ENCODE measurements at places on chromosomes 7 and 10.

- DNase-seq: peak; percentile 75
These were observed 1.6 kb downstream of the COMTD1 start for GRCh38 chr10:75234017-75234682.

GRCh38 chr10:96271016-96271815 lies at the start of gene BLNK:
BLNK (minus strand) TSS chr10:96271569; CDS start chr10:96271398, 171 bp downstream.
- no peak for DNase-seq

GRCh38 chr10:34229917-34230316 lies 585.2 kb downstream of the PARD3 start:
- no peak for DNase-seq

DNA sequence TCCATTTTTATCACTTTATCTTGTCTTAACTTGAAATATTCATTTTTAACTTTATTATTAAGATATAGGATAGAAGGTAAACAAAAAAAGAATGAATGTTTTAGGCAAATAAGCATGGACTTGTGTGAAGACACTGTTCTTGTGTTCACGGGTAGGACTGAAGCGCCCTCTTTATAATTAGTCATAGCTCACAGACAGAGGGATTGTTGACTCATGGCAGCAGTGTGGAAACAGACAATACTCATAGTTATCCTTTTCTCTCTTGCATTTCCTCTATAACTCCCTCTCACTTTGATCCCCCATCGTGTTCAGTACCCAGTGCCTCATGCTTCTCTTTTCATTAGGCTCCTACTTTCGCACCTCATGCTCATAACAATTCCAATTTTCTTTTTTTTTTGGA lies 731.8 kb downstream of the PHTF2 start:
- DNase-seq: no peak

DNA sequence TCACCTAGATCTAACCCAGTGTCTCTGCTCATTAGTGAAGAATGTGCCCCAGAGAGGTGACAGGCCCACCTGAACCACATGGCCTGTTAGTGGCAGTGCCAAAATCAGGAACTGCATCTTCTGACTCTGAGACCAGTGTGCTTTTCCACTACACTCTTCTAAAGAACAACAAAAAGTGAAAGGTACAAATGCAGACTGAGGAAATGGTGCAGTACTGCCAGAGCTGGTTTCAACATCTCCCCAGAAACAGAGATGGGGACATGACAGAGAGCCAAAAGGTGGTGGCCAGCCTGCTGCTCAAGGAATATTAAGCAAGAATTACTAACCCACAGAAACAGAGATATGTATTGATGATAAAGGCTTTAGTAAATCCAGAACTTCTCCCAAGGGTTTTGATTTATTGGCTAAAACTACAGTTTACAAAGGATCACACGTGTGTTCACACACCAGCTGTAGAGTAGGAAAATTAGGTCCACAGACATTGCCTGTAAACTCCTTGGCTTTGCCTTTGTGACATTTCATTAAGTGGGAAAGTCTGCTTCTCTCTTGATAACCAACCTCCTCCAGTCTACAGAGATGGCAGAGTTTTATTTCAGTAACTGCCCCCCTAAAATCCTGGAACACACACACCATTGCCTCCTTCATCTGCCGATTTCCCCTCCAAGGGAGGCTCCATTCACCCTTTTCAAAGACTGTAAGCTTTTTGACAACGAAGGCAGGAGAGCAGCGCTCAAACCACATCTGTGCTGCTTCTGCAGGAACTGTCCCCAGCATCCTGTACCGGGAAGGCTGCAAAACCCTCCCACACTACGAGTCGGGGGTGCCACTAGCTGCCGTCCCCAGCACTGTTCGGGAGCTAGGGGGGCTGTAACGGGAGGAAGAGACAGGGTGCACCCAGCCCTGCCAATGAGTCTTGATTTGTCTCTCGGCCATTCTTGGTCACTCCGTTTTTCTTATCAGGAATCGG lies 29.8 kb downstream of the GSDME start:
- DNase-seq: no peak
